ENCODE measurements at places on chromosomes 12 and 14.

DNA sequence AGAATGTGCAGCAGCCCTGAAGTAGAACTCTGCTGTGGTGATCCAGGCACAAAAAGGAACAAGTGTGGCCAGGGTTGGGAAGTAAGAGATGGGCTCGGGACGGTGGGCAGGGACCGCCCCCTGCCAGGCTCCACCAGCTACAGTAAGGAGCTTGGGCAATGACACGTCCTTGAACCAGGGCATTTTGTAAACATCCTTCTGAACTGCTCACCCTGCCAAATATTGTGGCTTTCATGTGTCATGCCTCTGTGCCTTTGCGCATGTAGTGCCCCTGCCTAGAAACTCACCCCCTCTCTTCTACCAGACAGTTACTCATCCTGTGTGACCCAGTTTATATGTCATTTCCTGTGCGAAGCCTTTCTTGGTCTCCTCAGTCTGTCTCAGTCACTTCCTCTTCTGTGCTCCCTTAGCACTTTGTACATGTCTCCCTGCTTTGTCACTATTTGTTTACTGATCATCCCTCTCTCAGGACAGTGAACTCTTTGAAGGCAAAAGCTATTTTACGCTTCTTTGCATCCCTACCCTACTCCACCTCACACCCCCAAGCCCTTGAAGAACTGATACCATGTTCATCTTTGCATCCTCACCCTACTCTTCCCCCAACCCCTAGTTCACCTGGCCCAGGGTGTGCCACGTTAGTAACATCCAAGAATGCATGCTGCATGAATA, 108.9 kb upstream of the PLEKHG7 start:
- no peak for DNase-seq

GRCh38 chr12:49819786-49820185, 8.4 kb downstream of the NCKAP5L start:
- DNase-seq: no peak

- no peak for DNase-seq
Observed at GRCh38 chr12:13504736-13505135, 308.2 kb downstream of the EMP1 start.

- DNase-seq: no peak
Observed at GRCh38 chr14:69693801-69694729, 72.9 kb upstream of the SRSF5 start.

DNA sequence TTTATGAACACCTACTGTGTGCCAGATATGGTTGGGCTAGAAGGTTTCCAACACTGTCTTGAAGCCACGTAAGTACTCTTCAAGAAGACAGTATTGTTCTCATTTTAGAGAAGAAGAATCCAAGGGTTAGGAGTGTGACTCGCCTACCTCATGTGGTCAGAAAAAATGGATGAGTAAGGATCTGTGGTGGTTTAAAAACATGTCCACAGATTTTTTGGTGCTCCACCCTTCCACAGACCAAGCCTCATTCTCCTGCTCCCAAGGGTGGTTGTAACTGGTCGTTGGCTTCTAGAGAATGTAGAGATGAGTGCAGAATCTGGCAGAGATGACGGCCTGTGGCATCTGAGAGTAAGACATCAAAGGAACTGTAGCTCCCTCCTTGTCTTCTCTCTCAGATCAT, 30.3 kb upstream of the TTC7B start:
- no peak for DNase-seq

- no peak for DNase-seq
Observed at GRCh38 chr14:102074415-102074964, 12.4 kb downstream of the HSP90AA1 start.

- no peak for DNase-seq
Observed at GRCh38 chr12:105449431-105449830, 118.9 kb downstream of the C12orf75 start.

DNA sequence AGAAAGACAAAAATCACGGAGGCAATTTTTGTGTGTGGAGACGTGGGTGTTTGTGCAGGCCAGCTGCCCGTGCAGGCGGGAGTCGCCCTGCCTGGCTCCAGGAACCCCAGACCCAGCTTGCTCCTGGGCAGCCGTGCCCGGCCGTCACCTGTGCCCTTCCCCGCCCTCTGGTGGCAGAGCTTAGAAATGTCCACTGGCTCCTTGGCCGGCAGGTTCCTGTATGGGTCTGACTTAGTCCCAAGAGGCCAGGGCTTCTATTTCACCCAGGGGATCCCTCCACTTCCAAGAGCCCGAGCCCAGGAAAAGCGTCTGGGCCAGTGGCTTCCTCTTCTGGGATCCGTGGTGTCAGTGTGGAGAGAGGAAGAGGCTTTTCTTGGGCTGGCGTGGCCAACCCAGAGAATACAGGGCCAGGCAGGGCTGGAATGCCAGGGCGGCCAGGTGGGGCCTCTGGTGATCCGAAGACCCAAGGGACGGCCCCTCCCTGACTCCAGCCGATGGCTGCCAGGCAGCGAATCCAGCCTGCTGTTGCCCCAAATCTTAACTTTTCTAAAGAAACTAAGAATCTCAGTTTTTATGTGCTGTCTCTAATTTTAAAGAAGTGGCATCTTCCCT, 120.9 kb downstream of the TMEM132C start:
- DNase-seq: no peak

DNA sequence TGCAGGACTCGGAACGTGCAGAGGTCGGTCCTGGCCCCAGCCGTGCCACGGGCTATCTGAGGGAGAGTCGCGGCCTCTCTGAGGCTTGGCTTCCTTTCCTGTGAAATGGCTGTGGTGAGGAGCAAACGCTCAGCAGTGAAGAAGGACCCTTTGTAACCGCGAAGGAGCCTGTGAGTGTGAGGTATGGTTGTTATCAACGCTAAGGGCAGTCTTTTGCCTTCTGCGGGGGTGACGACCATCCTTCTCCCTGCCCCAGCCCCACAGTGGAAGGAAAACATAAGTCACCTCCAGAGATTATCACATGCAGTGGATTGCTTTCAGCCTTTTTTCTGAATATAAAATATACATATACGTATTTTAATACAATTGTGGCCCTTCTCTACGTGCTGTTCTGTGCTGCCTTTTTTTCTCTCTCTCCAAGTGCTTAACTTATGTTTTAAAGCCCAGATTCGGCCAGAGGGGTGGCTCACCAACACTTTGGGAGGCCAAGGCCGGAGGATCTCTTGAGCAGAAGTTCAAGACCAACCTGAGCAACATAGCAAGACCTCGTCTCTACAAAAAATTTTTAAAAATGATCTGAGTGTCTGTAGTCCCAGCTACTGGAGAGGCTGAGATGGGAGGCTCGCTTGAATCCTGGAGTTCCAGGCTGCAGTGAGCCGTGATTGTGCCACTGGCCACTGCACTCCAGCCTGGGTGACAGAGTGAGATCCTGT, 17.4 kb downstream of the TAMALIN start:
- DNase-seq: no peak

- DNase-seq: no peak
Observed at GRCh38 chr12:6364044-6364374, 11.4 kb downstream of the SCNN1A start.

GRCh38 chr14:70655110-70655826, 13.6 kb downstream of the TTC9 start:
- no peak for DNase-seq

GRCh38 chr12:5589054-5589453, 157.1 kb downstream of the NTF3 start:
- no peak for DNase-seq

GRCh38 chr12:12528361-12529270, 34.0 kb downstream of the DUSP16 start:
- no peak for DNase-seq

- DNase-seq: no peak
Observed at GRCh38 chr12:86134561-86134960, 121.6 kb downstream of the MGAT4C start.

- DNase-seq: no peak
Observed at GRCh38 chr14:101849125-101849524, 87.6 kb downstream of the PPP2R5C start.

GRCh38 chr12:110565894-110566871, 16.9 kb downstream of the PPTC7 start:
- no peak for DNase-seq

DNA sequence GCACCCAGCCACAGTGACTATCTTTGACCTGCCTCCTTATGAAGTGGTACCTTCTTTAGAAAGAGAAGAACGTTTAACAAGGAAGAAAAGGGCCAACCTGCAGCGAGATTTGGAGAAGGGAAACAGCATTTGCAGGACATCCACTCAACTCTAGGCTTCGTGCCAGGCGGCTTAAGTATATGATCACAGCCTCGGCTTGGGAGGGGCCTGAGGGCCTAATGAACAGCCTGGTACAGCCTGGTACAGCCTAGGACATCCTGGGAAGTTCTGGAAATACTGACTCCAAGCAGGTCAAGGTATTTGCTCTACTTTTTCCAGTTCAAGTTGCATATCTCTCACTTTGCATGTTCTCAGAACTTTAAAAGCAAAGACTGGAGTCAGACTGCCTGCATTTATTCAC, 16.1 kb downstream of the HCAR2 start:
- DNase-seq: no peak

GRCh38 chr12:8664228-8664913, 1.7 kb upstream of the MFAP5 start:
- no peak for DNase-seq

DNA sequence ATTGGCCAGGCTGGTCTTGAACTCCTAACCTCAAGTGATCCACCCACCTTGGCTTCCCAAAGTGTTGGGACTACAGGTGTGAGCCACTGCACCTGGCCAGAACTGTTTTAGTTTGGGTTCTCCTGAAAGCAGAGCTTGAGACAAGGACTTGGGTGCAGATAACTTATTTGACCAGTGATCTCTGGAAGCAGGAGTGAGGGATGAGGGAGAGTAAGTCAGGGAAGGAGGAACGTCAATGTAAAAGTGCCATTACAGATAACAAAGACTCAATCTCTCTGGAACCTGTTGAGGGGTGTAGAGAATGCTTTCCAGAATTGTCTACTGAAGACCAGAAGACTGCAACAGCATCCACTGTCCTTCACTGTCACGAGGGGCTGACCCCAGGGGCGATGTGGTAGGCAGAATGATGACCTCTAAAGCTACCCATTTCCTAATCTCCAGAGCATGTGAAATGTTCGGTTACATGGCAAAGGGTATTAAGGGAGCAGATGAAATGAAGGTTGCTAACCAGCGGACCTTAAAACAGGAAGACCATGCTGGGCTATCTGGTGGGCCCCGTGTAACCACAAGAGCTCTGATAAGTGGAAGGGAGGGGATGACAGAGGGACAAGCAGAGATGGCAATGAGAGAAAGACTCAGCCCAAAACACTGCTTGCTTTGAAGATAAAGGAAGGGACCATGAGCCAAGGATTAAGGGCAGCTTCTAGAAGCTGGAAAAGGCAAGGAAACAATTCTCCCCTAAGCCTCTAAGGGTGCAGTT, 207.8 kb downstream of the RBM19 start:
- no peak for DNase-seq

- no peak for DNase-seq
Observed at GRCh38 chr12:57372233-57372632, 58.6 kb downstream of the R3HDM2 start.

- no peak for DNase-seq
Observed at GRCh38 chr12:90401185-90401584, 553.8 kb downstream of the CCER1 start.

DNA sequence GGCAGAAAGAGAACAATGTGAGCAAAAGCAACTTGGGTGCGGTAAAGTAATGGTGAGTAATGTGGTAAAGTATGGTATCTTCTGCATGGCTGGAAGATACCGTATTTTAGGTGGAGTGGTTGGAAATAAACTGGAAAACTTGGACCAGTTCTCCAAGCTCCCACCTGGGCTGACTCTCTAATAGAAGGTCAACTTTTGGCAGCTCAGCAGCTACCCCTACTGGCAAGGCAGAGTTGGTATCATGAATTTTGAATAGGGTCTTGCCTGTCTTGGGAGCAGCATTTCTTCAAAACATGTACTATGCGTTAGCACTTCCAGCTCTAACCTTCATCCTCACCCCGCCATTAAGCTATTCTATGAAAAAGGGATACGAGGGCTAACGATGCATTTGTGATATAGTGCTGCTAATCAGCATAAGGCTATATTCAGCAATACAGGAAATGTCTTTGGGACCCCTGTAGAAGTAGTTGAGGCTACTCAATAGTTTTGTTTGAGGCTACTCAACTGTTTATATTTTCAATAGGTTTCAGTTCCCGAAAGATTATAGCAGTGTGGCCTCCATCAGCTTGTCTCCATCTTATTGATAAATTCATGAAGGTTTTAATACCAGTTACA, 276.3 kb upstream of the FAR2 start:
- DNase-seq: peak; percentile 10

- no peak for DNase-seq
Observed at GRCh38 chr14:60133487-60133886, 31.7 kb downstream of the DHRS7 start.

DNA sequence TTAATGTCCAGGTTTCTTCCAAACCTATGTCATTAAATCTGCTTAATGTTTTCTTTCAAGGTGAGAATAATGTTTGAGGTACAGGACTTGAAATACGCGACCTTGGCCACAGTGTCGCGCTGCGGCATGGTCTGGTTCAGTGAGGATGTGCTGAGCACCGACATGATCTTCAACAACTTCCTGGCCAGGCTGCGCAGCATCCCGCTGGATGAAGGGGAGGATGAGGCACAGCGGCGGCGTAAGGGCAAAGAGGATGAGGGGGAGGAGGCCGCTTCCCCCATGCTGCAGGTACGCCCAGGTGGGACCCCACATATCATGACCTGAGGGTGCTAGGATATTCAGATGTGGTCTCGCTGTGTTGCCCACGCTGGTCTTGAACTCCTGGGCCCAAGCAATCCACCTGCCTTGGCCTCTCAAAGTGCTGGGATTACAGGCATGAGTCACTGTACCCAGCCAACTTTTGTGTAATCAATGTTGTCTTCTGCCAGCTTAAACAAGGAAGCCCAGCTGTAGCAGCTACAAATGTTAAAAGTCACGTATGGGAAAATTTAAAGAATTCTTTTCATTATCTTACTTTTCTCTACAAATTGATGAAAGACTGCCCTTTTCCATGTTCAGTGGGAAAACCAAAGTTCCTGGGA, 50.8 kb downstream of the DYNC1H1 start:
- DNase-seq: no peak

DNA sequence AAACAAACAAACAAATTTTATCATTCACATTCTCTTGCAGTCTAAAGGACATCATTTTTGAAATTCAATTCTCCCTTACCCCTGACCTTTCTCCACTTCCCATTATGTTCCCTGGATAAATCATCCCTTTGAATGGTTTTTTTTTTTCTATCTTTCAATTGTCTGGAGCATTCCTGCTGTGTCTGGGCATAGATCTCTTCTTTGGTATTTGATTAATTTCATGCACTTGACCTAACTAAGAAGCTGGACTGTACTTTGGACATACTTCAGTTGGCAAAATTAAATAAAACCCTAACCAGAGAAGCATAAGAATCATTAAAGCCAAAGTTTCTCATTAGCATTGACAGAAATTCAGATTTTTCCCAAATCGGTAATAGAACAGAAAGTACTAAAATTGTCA, 163.6 kb upstream of the BMP4 start:
- no peak for DNase-seq

GRCh38 chr14:76657846-76658245, 103.4 kb upstream of the VASH1 start:
- DNase-seq: no peak

- DNase-seq: no peak
Observed at GRCh38 chr12:16604596-16605252, 1.2 kb downstream of the LMO3 start.
